ENCODE measurements at places on chromosomes 3 and 15.

DNA sequence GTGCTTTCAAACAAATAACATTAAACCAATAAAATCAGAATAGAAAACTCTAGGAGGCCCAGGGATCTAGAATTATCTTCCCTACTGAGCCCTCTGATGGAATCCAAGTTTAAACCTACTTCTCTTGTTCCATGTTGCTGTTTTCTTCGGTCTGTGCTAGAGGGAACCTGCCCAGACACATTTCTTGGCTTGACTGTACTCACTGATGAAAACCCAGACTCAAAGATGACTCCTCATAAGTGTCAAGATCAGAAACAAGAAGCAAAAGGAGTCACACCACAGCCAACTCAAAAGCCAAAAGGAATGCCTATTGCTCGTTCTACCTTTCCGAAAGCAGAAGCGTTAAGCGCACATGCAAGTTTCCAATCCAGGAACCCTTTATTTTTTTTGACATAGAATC, 31.6 kb downstream of the SCAP start:
- no peak for DNase-seq

GRCh38 chr3:116643001-116643400, 66.6 kb upstream of the TUSC7 start:
- no peak for DNase-seq

- no peak for DNase-seq
Measured at GRCh38 chr3:73508330-73508954, 116.3 kb downstream of the PDZRN3 start.

DNA sequence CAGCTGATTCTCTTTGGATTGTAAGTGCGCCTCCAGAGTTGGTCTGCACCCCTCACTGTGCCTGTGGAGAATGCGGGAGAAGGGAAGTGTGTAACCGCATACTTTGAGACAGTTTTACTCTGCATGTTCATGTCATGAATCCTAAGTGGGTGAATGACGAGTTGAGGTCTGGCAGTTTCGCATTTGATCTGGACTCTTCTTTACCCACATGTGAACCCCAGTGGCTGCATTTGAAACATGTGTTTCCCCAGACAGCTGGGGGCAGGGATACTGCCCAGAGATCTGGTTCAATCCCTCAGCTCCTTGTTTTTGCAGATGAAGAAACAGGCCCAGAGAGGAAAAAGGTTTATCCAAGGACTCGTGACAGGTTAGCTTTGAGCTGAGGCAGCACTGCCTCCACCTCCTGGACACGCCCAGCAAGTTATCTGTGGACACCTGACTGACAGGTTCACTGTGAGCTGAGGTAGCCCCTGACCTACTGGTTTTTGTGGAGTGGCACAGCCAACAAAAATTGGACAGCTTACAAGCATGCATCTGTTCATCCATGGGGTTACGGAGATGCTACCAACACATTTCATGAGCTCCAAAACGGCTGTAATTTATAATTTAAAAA, 207.3 kb downstream of the XXYLT1 start:
- DNase-seq: no peak

DNA sequence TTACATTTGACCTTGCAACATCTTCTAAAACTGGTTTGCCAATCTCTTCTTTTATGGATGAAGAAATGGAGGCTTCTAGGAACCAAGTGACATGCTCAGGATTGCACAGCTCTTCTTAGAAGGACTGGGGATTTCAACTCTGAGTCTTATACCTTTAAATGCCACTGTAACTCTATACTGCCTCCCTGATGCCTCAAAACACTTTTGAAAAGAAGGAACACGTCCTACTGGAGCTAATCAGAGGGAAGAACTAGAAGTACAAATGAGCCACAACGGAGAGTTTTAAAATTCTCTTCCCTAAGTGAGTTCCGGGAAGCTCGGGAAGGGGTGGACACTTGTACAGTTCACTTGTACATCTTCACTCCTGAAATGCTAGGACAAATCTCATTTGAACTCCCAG, 949 bp upstream of the MITF start:
- DNase-seq: no peak

- no peak for DNase-seq
Measured at GRCh38 chr3:138381950-138382715, 33.8 kb downstream of the MRAS start.

GRCh38 chr3:50139308-50139707, 15.8 kb upstream of the SEMA3F start:
- no peak for DNase-seq

DNA sequence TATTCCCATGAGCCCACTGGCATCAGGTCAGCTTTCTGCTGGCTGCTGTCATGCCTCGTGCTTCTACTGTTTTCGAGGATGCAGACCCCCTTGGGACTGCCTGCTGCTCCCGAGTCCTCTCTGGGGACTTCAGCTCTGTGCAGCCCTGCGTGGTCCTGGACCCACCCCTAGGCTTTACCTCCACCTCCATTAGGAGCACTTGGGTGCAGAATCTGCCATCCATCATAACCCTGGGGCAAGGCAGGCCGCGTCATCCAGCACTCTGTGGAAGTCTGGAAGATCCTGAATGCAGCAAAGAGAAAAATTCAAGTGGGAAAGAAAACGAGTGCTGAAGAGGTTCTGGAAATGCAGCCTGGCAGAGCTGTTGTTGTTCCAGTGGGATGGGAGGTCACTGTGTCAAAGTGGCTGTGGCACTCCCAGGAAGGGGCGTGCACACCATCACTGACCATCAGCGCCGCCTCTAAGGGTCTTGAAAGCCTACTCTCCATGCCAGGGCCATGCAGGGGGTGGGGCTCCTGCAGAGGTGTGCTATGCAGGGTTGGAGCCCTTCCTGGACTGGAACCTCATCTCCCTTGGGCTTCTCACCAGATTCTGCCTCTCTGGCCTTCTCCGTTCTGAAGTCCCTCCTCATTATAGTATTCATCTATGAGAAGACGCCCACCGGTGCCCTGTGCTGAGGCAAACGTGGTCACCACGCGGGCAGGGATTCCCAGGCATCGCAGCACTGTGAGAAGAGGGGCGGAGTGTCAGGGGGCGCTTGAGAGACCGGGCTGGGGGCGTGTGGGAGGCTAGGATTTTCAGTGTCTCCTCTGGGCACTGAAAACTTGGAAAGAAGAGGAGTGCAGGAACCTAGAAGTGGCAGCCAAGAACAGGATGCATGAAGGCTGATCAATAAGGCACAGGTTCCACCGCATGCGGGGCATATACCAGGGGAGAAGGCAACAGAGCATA, 12.5 kb downstream of the EPB42 start:
- DNase-seq: no peak

DNA sequence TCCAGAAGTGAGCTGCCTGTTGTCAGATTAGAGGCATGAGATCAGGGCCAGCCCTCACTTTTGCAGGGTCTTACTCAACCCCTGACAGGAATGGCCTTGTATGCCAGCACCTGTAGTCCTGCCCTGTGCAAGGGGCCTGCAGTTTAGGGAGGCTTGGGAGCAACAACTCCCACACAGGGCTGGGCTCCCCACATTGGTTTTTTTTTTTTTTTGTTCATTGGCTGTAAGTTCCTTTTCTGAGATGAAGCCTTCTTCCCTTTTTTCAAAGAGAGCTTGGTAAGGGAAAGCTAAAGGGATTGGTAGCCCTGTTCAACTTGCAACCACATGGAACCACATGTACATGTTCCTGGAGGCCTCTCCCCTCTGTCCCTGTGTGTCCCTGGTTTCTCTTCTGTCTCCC, 46.4 kb downstream of the TNFAIP8L3 start:
- DNase-seq: no peak

- no peak for DNase-seq
Measured at GRCh38 chr15:57385923-57386390, 9.7 kb downstream of the CGNL1 start.

- no peak for DNase-seq
Measured at GRCh38 chr15:68510558-68510957, 68.2 kb upstream of the CORO2B start.

GRCh38 chr3:52167240-52167639, 13.0 kb upstream of the POC1A start:
- no peak for DNase-seq

DNA sequence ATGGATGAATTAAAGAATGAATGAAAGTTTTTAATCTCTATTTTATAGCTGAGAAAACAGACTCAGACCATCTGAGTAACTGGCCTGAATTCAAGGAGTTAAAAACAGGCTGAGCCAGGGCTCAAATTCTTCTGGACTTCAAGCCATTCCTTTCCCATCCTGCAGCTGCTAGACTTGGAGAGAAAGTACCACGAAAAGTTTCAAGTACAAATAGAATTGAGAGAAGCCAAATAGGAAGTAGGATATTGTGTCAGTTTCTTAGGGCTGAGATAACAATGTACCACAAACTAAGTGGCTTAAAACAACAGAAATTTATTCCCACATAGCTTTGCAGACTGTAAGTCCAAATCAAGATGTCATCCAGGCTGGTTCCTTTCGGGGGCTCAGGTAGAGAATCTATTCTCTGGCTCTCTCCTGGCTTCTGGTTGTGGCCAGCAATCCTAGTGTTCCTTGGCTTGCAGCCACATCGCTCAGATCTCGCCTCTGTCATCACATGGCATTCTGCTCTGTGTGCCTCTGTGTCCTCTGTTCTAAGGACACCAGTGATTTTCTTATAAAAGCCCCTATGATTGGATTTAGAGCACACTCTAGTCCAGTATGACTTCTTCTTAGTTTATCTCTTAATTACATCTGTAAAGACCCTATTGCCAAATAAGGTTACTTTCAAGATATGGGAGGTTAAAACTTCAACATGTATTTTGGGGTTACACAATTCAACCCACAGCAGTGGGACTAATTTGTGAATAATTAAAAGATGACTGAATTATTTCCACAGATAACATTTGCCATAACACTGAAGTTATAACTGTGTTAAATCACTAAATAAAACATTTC, 25.7 kb upstream of the GOLIM4 start:
- DNase-seq: no peak

DNA sequence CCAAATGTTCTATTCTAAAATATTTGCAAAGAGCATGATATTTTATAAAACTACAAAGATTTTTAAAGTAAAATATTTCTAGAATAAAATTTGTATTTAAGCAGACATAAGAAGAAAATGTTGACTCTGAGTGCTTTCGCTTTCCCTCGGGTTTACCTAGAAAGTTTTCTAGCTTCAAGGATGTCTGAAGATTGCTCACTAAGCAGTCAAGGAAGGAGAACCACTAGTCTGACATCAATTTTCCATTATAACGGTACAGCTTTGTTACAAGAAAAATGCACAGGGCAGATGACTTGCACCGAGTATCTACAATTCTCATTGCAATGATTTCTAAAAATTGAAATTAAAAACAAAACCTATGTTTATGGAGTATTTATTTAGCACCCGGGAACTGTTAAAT, 14.2 kb downstream of the GPR15 start:
- DNase-seq: no peak

- peak; percentile 80 for DNase-seq
Measured at GRCh38 chr15:36893276-36893675, 207.1 kb downstream of the MEIS2 start.

DNA sequence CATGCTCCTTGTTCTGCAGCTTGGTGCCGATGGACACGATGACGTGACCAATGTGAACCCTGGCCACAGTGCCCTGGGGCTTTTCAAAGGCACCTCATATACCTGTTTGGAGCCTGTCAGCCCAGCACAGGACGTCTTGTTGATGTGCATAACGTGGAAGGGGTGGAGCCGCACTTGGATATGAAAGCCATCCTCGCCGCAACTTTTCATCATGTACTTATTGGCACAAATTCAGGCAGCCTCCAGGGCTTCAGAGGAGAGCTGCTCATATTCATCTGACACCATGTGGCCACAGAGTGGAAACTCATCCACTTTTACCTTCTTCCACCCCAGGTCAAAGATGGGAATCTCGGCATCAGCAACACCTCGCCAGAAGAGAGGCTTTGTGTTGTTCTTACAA, 24.7 kb downstream of the POPDC2 start:
- no peak for DNase-seq

GRCh38 chr3:23797491-23797890, 8.3 kb upstream of the UBE2E1 start:
- no peak for DNase-seq

DNA sequence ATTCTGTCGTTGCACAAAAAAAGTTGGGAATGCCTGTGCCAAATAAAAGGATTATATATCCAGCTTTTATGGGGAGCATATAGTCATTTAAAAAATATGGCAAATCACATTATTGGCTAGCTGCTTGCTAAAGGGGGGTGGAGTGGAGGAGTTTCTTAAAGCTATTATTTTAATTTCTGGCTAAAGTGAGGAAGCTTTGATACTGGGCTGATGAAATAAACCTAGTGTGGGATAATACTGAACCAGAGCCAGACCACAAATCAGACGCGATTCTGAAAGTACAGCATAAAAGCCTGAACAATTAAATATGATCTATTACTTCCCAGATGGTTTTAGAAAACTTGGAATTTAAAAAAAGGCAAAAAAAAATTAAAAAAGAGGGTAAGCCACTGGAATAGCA, 14.4 kb downstream of the POLR2M start:
- DNase-seq: no peak

DNA sequence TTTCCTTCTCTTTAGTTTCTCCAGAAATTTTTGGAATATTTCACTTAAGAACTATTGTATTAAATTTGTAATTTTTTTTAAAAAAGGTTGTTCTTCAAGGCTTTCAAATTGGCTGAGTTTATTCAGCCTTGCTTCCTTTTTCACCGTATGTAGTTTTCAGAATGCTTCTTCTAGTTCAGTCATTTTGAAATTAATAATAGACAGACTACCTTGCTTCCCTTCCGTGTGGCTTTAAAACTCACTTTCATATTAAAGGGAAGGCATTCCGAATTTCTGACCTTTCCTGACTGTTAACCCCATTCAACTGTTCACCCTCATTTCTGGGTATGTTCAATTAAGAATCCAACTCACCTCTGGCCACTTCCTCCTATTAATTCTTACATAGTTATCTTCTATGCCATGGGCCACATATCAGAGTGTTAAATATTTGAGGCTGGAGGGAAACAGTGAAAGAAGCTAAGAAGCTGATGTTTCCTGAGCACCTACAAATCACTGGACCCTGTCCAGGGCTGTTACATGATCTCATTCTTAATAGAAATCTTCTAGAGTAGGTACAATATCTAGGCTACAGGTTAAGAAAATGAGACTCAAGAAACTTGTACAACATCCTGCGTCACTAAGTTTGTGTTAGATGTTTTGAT, 237.5 kb downstream of the P3H2 start:
- no peak for DNase-seq

- no peak for DNase-seq
Measured at GRCh38 chr3:58683466-58683865, 16.9 kb upstream of the FAM3D start.

- no peak for DNase-seq
Measured at GRCh38 chr3:99536555-99537314, 101.7 kb upstream of the COL8A1 start.

- DNase-seq: no peak
Measured at GRCh38 chr3:87501076-87501475, 224.7 kb upstream of the POU1F1 start.

GRCh38 chr15:31024330-31024729, 32.9 kb upstream of the MTMR10 start:
- no peak for DNase-seq

DNA sequence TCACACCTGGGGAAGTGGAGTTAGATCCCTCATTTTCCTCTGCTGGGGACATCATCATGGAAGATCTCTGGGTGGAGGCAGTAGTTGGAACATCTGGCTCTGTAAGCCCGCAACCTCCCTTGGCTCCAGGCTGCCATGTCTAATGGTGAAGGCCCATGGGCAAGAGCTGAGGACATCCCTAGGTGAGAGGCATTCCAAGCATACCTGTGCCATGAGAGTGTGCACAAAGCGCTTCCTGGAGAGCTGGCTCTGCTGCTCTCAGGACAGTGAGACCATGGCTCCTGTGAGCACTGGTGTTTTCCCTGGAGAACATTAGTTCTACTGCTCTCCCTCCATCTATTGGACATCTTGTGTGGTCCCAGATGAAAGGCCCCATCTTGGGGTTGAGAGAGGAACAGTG, 7.7 kb downstream of the MAPKAPK3 start:
- DNase-seq: no peak
